H54 (cell line): ENCODE measurements at places on chromosomes 2 and 18.

GRCh38 chr2:125371867-125372266, 1284.1 kb upstream of the GYPC start:
- no peak for DNase-seq

GRCh38 chr18:50428531-50429206, 53.8 kb downstream of the SKA1 start:
- no peak for DNase-seq

GRCh38 chr18:33960417-33960816, 264.3 kb downstream of the NOL4 start:
- no peak for DNase-seq

DNA sequence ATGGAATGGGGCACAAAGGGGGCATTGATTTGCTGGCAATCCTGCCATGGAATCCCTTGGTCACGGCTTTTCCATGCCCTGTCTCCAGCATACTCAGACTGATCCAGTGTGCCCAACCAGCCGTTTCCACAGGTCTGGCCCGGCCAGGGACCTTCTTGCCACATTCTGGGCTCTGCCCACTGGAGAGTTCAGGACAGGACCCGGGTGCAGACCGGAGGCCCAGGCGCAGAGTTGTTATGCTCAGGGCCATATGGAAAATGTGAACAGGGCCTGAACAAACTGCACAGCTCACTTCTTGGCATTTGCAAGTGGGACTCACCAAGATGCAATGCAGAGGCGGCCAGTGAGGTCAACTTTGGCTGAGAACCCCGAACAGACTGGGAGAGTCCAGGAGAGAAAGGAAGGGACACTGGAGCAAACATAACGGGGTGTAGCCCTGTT, 15.6 kb upstream of the ASAP2 start:
- no peak for DNase-seq
